ENCODE measurements at places on chromosomes 16 and 17.

DNA sequence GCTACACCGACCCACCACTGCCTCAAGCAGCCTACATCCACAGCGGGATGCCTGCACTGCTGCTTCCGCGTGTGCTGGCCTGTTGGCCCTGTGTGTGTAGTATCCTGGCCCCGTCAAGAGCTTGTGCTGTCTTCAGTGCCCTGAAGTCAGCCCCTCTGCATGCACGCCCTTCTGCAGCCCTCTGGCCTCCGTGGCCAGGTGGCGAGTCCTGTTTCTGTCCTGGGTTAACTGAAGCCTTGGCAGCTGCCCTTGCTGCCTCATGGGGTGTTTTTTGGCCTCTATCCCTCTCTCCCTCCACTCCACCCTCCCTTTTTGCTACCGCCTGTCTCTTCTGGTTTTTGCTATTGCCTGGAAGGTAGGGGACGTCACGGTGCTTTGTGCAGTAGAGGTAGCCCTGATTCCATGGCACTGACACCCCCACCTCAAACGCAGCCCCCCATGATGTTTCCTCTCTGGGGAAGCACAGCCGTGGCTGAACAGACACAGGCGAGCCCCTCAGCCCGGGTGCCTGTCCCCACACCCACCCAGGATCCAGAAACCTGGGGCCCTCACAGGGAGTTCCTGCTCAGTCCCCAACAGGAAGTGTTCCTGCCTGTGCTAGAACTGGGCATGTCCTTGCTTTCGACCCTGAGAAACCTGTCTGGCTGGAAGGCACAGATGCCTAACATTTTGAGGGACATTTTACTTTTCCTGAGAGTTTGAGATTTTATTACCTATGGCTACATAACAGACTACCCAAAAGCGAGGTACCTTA is 18.8 kb upstream of the AMZ2 start:
- no peak for DNase-seq

GRCh38 chr16:72923757-72924156 is 124.2 kb downstream of the ZFHX3 start:
- no peak for DNase-seq

DNA sequence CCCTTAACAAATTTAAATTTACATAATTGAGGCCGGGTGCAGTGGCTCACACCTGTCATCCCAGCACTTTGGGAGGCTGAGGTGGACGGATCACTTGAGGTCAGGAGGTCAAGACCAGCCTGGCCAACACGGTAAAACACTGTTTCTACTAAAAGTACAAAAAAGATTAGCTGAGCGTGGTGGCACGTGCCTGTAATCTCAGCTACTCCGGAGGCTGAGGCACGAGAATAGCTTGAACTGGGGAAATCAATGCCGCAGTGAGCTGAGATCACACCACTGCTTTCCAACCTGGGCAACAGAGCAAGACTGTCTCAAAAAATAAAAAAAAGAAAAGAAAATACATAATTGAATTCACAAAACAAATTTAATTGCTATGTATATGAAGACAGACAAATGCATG is 56.3 kb upstream of the KIFC3 start:
- no peak for DNase-seq

GRCh38 chr17:2083613-2084035 is 28.7 kb downstream of the HIC1 start:
- no peak for DNase-seq

- DNase-seq, result no peak
These were observed 4.4 kb downstream of the GAA start for GRCh38 chr17:80105762-80106161.

DNA sequence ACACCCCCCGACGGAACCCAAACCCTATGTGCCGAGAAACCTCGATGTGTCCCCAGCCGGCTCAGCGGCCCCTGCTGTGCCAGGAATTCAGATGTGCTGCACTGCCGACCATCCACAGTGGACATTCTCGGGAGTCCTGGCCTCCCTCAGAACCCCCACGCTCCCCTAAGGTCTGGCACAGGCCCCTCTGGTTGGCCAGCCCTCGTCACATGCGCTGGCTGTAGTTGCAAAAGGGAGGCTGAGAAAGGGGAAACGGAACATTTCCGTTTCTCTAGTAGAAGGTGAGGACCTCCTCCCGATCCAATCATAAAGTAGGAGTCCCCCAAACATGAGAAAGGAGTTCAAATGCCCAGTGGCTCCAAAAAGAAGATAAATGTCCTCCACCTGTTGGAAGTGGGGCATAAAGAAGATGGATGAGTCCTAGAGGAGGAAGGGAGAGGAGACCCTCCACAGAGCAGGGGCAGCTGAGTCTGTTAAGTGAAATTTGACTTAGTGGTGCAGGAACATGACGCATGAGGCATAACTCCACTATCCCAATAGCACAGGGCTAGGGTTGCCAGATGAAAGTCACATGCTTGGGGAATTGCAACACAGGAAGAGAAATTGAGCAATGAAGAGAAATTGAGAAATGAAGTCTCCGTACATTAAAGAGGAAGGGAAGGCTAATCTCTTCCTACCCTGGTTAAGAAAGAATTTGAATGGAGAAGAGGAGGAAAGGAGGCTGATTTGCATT is 49.3 kb upstream of the WSB1 start:
- peak; percentile 34 for DNase-seq

DNA sequence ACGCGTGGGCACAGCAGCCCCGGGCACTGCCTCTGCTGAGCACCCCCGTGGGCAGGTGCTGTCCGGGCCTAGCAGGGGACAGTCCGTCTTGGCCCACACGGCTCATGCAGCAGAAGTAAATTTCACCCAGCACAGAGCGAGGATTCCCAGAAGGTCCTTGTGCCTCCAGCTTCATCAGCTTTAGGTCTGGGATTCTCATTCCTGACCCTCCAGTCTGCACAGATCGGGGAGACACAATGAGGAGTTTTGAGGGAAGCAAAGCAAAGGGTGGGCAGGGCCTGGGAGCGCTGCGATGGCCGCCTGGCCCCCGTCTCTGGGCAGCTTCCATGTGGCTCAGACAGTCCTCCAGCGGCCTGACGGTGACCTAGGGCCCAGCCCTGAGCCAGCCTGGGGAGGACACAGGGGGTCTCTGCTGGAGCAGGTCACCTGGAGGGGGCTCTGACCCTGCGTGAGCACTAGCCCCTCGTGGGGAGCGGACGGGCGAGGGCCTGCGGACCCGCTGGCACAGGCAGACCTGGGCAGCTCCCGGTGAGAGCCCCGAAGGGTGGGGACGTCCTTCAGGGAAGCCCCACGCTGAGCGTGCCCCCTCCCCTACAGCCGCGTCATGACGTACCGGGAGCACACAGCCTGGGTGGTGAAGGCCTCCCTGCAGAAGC is 30.7 kb upstream of the CHMP6 start:
- no peak for DNase-seq

DNA sequence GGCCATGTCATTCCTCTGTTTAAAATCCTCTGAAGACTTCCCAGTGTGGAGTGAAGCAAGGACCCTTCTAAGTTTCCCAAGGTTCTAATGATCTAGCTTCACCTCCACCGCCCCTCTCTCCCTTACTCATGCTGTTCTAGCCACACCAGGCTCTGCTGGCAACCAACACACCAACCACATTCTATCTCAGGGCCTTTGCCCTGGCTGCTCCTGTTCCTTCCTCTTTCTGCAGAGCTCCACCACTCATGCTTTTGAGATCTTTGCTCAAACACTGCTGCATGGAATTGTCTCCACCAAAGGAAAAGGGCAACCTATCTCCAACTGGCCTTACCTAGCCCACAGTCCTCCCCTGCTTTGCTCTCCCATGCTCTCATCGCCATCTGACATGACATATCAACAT is 128.7 kb downstream of the XYLT1 start:
- no peak for DNase-seq

GRCh38 chr16:82368041-82368440 is 198.0 kb upstream of the MPHOSPH6 start:
- peak; percentile 26 for DNase-seq

- DNase-seq, result no peak
These were observed 38.1 kb downstream of the PIK3R5 start for GRCh38 chr17:8927395-8927794.

DNA sequence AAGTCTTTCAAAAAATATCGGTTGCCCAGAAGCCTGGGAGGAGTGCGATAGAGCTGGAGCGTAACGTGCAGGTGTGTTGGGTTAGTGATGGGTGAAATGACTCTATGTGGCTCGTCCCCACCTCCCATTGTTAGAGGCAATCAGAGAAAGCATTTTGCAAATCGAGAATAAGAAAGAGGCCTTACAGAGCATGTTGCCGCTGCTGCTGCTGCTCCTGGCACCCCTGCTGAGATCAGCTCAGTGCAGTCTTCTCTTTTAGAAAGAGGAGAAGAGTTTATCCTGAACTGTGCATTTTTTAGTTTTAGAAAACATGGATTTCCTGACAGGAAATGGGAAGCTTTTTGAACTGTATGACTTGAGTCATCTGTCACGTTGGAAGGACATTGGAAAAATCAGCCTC is 774.5 kb upstream of the RBFOX1 start:
- no peak for DNase-seq

DNA sequence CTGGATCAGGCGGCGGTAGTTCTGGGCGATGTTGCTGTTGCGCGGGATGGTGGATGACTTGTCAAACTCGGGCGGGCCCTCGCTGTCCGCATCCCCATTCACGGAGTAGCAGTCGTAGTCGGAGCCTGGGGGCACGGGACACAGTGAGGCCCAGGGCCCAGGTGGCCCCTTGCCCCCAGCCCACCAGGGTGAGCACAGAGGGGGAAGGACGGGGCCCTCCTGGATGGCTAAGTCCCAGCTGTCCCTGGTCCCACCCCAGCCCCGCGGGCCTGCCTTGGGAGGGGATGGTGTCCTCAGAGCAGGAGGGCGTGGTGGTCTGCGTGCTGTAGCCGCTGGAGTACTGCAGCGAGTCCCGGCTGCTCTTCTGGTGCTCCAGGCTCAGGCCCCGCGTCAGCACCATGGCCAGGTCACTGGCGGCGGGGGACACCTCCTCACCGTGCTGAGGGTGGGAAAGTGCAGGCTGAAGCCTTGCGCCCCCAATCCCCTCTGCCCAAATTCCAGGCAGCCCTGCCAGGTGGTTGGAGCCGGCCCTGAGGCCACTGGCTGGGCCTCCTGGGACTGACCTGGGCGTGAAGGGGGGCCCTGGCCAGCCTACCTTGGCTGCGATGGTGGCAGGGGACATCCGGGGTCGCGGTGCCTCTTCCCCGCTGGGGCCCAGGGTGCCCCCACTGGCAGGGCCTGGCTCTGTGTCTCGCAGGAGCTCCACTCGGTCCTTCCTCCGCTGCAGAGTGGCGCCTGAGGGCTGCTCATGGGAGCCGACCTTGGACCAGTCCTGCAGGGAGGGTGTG is 18.2 kb downstream of the IL34 start:
- no peak for DNase-seq

DNA sequence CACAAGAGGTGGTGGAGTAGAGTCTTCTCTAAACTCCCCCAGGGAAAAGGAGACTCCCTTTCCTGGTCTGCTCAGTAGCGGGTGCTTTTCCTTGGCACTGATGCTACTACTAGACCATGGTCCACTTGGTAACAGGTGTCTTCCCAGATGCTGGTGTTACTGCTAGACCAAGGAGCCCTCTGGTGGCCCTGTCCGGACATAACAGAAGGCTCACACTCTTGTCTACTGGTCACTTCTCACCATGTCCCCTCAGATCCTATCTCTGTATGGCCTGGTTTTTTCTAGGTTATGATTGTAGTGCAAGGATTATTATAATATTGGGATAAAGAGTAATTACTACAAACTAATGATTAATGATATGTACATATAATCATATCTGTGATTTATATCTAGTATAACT is 49.7 kb upstream of the ARL4D start:
- DNase-seq, result no peak

GRCh38 chr16:21626659-21627277 is 25.6 kb downstream of the IGSF6 start:
- DNase-seq, result no peak

DNA sequence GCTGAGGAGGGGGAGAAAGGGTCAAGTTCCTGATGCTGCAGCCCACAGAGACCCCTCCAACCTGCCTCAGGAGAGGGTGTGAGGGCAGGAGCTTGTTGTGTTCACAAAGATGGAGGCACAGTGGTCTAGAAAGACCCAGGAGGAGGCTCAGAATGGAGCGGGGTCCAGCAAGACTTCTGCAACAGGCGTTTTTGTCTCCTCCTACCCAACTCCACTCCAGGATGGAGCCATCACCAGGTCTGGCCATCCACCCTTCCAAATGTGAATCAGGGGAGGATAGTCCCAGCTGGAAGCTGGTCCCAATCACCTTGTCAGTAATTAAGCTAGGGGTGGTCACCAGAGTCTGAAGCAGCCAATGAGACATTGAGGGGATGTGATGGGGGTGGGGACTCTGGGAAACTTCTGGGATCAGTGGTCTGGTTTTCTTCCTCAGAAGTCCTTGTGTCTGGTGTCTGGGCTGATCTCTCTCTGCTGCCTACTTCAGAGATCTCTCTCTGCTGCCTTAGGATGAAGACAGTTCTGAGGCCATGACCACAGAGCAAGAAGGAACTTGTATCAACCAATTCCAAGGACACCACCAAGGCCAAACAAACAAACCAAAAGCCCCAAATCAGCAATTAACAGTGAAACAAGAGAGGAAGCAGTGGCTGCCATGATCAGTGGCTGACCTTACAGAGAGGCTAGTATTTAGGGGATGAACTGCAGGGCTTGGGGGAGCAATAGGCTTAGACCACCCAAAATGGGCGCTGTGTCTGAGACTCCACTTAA is 14.5 kb downstream of the CD300LB start:
- no peak for DNase-seq
